ENCODE measurements at places on chromosomes 11 and 22.

DNA sequence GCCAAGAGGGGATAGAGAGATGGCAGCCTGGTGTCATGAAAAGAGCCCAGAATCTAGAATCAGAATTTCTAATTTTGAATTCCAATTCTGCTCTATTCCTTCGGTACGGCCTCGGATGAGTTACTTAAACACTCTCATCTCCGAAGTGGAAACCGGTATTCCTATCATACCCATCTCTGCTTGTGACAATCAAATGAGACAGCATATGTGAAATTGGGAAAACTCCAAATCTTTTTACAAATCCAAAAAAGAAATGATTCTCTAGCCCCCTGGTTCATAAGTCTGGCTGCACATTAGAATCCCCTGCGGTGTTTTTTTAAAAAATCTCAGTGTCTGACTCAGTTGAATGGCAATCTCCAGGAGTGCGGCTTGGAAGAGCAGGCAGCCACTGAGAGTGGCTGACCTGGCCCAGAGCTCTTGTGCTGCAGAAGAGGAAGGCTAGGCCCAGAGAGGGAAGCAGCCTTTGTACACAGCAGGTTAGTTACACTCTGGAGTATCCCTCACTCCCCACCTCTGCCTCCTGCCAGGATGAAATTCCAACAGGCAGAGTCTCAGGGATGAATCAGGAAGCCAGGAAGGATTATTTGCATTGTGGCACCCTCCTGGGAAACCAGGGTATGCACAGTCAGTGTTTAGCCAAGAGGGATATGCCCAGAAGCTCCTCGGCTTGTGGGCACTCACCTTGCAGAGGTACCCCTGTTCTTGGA lies 93.6 kb upstream of the ISX start:
- no peak for DNase-seq

DNA sequence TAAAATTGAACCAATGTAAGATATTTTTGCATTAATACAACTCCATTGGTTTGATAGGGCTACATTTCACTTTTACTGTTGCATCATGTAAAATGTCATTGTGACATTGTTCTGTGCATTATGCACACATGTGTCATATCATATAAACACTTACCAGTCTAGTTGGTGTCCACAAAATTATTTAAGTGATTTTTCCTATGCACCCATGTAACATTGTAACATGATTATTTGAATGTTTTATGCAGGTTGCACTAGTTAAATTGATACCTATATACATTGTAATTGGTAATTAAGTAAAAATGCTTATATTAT lies 9.6 kb upstream of the BIRC3 start:
- DNase-seq = no peak

DNA sequence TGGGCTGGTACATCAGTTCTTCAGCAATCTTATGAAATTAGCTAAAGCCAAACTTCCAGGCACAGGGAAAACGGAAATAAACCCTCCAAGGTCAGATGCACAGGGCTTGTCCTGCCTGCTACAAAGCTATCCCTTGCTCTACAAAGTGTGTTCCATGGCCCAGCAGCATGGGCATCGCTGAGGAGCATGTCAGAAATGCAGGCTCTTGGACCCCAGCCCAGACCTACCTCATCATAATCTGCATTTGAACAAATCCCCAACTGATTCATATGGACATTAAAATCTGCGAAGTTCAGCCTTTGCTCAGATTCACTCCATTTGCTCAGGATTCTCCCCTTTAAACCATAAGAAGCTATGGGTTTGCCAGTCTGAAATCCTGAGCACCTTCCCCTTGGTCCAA lies 129.7 kb upstream of the CSNK2A3 start:
- DNase-seq = no peak

DNA sequence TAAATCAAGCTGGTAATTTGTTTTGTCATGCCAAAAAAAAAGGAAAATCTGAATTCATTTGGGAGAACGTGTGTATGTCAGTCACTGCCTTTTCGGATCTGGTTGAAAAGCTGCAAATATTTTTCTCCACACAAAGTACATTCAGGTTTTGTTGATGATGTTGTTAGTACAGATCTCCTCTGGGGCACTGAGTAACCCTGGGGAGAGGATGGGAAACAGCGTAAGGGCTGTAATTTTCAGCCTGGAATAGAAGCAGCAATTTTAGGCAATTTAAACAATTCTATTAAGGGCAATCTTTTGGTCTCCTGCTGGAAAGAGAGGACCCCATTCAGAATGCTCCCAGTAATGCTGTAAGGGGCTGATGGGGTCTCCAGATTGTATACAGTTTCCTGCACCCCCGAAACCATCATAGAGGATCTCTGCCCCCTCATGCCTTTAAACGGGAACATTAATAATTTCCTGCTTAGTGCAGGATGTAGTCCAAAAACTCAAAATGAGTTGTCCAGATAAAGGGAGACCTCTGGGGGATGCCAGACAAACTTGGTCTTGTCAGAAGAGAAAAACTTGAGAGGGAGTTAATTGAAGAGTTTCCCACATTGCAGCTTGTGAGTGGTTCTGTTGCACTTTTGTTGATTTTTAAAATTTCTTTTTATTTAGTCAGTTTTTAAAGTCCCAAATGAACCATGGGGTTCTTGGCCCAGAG lies 132.3 kb downstream of the COMMD9 start:
- DNase-seq = no peak

Data from central memory CD4-positive, alpha-beta T cell (primary cell).